ENCODE measurements at places on chromosomes 12 and 14.
A peak's percentile ranks its signal among the peaks of the same experiment; 100 is the strongest.

DNA sequence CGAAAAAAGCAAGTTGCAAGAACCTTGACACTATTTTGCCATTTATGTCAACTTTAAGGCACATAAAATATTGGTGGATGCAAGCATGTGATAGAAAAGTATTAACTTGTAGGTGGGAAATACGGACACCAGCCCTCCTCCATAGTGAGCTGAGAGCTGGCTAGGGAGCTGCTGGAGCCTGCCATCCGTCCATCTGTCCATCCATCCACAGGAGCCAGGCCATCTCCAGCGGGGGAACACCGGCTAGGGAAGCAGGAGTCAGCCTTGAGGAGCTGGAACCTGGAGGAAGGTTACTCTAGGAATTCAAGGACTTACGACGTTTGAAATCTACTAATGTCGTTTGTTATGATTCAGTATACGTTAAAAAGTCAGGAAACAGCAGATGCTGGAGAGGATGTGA, 120.7 kb upstream of the C14orf180 start:
- DNase-seq = no peak

- DNase-seq = peak; percentile 22
Observed at GRCh38 chr14:95143808-95144620, 13.3 kb downstream of the DICER1 start.

DNA sequence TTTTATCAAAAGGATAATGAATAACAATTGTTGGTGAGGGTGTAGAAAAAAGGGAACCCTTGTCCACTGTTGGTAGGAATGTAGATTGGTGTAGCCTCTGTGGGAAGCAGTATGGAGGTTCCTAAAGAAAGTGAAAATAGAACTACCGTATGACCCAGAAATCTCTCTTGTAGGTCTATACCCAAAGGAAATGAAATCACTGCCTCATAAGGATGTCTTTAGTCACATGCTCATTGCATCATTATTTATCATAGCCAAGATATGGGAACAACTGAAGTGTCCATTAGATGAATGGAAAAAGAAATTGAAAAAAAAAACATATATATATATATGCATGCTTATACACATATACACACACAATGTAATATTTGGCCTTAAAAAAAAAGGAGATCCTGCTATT, 158.8 kb upstream of the NPAS3 start:
- no peak for DNase-seq

DNA sequence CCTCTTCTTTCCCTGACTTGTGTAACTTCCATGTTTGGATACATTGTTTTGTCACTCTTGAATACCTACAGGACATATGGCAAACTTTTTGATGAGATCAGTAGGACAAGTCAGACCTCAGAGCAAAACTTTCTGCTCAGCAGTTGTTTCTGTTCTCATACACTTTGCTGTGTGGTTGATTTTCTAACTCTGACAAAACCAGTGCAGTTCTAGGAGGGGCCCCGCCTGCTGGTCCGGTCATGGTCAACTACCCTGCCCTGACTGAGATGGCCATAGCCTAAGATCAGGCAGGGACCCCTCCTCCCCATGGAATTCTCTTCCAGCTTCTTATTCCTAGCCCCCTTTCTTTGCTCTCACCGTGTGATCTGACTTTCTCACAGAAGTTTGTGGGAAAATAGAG, 92.8 kb downstream of the OTOGL start:
- no peak for DNase-seq

- DNase-seq = no peak
Observed at GRCh38 chr14:99522457-99522891, 41.3 kb downstream of the CCNK start.

Measured in stromal cell of bone marrow (primary cell).